Osteocyte (in vitro differentiated cells): ENCODE measurements at places on chromosomes 5 and 9. TPM values are rescaled to one million over a fixed set of nuclear protein-coding genes. Genes with fewer than 3 reads are reported as not detected.

The PRRT1B gene
- total RNA-seq: not detected in 2 replicates

DNA sequence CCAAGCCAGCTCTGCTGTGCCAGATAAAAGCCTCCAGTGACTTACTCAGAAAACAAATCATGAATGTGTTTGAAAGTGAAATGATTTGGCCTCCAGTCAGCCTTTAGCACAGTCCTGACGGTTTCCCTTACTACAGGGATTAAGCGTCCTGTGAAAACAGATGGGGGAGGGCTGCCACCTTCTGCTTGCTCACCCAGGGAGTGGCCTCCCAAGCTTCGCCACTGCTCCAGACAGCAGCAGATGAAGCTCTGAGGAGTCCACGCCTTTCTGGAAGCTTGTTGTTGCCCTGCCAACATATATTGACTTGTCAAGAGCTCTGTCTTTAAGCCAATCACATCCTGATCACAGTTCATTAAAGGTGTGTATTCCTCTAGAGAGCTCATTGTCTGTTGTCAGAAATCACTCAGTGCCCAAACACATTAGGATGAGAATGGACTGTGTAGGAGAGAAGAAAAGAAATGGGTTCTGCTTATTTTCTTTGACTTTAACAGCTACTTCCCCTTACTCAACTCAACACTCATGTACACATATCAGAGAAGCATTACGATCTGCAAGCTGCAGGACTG, 4.9 kb upstream of the FYB1 start:
- no peak for DNase-seq
- peaks cover 3% of the 10 kb centered on the region for H3K27me3 ChIP-seq
- no peak overlapping the region for H3K27ac ChIP-seq
- peaks cover 6% of the 10 kb centered on the region for H3K4me1 ChIP-seq
- no peaks in the 10 kb centered on the region for H3K36me3 ChIP-seq

The SOX30 gene
- not detected in 2 replicates for total RNA-seq

The BAAT gene
- 0.13 TPM in 1 of 2 replicates, not detected in the other for total RNA-seq

- H3K4me1 ChIP-seq: no peaks in the 10 kb centered on the region
- no peaks in the 10 kb centered on the region for H3K36me3 ChIP-seq
- no peak overlapping the region for H3K4me3 ChIP-seq
- H3K27ac ChIP-seq: no peak overlapping the region
Measured at GRCh38 chr9:126303488-126303887, 23.1 kb upstream of the MVB12B start.

DNA sequence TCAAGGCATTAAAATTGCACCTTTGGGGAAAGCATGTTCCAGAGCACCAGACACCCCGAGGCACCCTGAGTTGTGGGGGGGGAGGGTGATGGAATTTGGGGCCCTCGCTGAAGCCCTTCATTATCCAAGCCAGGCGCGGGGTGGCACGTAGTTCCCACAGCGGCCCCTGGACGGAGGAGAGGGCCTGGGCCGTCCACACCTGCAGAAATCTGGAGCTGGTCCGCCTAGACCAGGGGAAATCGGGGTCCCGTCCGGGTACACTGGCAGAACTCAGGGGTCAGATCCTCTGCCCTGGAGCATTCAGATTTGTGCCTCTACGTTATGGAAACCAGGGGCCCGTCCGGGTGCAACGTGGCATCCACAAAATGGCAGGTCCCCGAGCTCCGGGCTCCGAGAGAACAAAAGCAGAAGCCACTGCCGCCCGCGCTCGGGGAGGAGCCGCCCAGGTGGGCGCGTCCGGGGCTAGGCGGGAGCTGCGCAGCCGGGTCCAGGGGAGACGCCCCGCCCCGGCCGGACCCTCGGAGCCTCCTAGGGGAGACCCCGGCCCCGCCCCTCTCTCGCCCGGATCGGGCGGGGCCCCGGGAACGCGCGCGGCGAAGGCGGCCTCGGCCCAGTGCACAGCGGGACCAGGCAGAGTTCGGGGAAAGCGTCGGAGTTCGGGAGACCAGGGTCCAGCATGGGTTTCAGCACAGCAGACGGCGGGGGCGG, at the start of gene PLEKHG4B:
Gene PLEKHG4B (plus strand): TSS at position 613 of the 708 bp plus-strand sequence. CDS start 64 bp downstream, at position 677.
- peak within 1 kb of the TSS; percentile 69 for H3K4me3 ChIP-seq
- H3K4me1 ChIP-seq: peaks cover 19% of the 10 kb centered on the region
- DNase-seq: peak; percentile 80
- peaks cover 84% of the 10 kb centered on the region for H3K27me3 ChIP-seq

The TNC gene
- 75.1 and 81.8 TPM in 2 replicates for total RNA-seq

The SLC45A2 gene
- total RNA-seq: not detected in 2 replicates

The FBLL1 gene
- total RNA-seq: 3.8 and 4.6 TPM in 2 replicates

The SNCAIP gene
- total RNA-seq: 4.2 and 6.0 TPM in 2 replicates

The DNAH5 gene
- 0.21 and 0.37 TPM in 2 replicates for total RNA-seq

The SREK1 gene
- total RNA-seq: 66.8 and 71.2 TPM in 2 replicates

GRCh38 chr5:143562935-143563334, 159.4 kb upstream of the NR3C1 start:
- no peak overlapping the region for H3K4me3 ChIP-seq
- no peaks in the 10 kb centered on the region for H3K36me3 ChIP-seq
- H3K27me3 ChIP-seq: no peaks in the 10 kb centered on the region
- no peak for DNase-seq

DNA sequence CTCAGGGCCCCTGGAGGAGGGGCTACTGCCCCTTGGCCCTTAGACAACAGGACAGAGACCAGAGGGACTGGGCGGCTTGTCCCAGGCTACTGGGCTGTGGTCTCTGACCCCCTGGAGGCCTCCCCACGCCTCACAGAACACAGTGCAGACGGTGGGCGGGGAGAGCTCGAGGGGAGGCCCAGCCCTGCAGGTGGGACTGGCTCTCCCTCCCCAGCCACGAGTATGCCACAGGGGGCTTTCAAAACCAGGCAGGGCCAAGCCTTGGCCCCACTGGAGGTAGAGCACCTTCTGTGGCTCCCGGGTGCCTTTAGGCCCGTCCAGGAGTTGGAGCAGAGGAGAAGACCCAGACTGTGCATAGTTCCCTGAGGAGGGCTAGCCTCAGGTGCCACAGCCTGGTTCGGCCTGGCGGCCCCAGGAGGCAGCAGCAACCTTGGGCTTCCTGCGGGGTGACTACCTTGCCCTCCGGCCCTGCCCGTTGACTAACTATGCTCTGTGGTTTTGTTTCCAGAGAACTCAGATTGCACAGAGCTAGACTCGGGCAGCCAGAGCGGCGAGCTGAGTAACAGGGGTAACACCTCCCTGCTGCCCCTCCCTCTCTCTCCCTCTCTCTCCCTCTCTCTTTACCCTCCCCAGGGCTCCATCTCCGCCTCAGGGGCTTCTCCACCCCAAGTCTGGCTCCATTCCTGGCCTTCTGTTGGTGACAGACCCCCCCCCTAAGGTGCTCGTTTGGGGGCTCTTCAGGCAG, 15.5 kb downstream of the CARD19 start:
- no peaks in the 10 kb centered on the region for H3K27me3 ChIP-seq
- no peak for DNase-seq
- H3K4me1 ChIP-seq: peaks cover 5% of the 10 kb centered on the region
- H3K4me3 ChIP-seq: no peak overlapping the region
- H3K36me3 ChIP-seq: peaks cover 14% of the 10 kb centered on the region

GRCh38 chr5:171700318-171700912, 85.2 kb upstream of the SMIM23 start:
- H3K4me1 ChIP-seq: peaks cover 3% of the 10 kb centered on the region
- H3K4me3 ChIP-seq: no peak overlapping the region
- no peak overlapping the region for H3K27ac ChIP-seq
- peaks cover 19% of the 10 kb centered on the region for H3K27me3 ChIP-seq
- DNase-seq: no peak

GRCh38 chr9:33189331-33189791, 22.2 kb upstream of the B4GALT1 start:
- H3K4me1 ChIP-seq: peaks cover 38% of the 10 kb centered on the region
- no peaks in the 10 kb centered on the region for H3K36me3 ChIP-seq
- H3K27me3 ChIP-seq: no peaks in the 10 kb centered on the region
- no peak overlapping the region for H3K4me3 ChIP-seq
- no peak overlapping the region for H3K27ac ChIP-seq
- DNase-seq: no peak

GRCh38 chr5:67886761-67887160, 328.8 kb upstream of the PIK3R1 start:
- no peak overlapping the region for H3K27ac ChIP-seq
- H3K27me3 ChIP-seq: peaks cover 9% of the 10 kb centered on the region
- no peaks in the 10 kb centered on the region for H3K36me3 ChIP-seq
- H3K4me1 ChIP-seq: no peaks in the 10 kb centered on the region
- no peak for DNase-seq

DNA sequence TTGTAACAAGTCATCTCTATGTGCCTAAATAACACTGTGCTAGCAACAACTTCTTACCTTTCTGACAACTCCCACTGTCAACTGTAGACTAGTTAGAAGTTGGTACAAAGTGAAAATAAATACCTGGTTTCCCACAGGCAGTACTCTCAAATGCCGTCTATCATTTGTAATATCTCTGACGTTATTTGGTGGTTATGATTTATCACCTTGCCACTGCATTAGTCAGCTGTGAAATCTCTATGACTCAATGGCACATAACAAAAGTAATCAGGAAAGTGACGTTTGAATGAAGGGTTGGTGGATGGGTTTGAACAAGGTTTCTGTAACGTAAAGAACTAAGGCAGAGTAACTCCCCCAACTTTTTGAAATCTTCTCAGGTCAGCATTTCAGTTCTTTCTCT, 592.3 kb downstream of the MAT2B start:
- no peaks in the 10 kb centered on the region for H3K36me3 ChIP-seq
- no peaks in the 10 kb centered on the region for H3K4me1 ChIP-seq
- DNase-seq: no peak
- H3K27ac ChIP-seq: no peak overlapping the region

DNA sequence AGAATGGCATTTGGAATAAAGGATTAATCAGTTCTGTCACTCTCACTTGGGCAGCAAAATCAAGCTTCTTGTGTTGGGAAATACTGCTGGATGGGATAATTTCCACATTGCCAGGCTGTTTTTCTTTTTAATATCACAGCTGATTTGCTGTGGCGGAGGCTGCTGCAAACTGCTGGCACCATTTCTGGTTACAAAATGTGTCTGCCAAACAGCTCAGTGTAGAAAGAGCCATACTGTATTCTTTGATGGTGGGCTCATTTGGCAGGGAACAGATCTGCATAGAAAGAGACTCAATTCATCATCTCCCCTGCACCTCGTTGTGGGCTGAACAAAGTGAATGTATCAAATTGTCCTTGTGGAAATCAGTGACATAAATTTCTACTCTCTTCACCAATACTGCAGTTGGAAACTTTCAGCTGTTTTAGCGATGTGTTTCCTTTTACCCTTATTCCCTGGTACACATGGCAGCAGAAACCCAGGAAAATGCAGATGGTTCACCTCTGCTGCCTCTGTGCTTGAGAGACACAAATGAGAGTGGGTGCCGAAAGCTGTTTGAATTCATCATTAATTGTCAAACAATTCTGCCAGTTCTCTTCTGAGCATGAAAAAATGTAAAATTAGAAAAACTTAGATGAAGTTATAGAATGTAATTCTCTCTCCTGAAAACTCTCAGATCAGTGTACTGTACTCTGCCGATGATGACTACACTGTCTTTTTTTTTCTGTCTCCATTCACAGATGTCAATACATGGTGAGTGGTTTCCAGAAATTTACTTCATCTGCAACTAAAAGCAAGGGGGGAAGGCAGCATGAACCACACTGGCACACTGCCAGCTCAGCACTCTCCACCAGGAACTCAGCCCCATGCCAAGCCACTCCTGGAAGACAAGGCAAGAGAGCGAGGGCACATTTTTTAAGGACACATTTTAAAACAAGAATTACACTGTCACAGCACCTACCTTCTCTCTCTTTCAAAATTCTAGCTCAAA, 75.0 kb downstream of the HMHB1 start:
- H3K36me3 ChIP-seq: no peaks in the 10 kb centered on the region
- no peaks in the 10 kb centered on the region for H3K27me3 ChIP-seq
- peak overlapping the region; percentile 95 for H3K27ac ChIP-seq
- peaks cover 57% of the 10 kb centered on the region for H3K4me1 ChIP-seq
- peak overlapping the region; percentile 3 for H3K4me3 ChIP-seq

DNA sequence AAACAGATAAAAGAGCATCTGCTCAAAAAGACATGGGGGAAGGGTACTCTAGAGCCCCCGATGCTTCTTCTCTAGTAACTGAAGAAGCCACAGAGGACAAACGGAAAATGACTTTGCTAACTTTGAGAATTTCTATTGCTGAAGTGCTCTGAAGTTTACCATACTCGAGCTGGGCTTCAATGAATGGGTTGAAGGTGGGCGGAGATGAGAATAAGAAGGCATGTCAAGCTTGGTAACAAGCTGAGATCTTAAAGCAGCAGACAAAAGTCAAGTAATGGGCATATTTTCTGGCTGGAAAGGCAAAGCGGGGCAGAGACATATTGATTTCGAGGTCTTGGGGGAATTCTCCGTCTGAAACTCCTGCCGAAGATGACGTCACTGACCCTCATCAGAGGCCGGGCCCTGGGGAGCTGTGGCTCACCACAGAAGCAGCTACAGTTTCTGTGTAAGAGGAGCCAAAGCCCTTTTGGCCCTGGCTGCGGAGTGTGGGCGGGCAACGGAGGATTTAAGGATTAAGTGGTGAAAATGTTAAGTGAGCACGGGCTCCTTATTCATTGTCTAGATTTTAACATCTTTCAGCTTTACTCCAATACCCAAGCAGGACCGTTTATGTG, 115.8 kb upstream of the SLIT3 start:
- H3K27me3 ChIP-seq: peaks cover 2% of the 10 kb centered on the region
- H3K36me3 ChIP-seq: no peaks in the 10 kb centered on the region
- H3K4me3 ChIP-seq: no peak overlapping the region
- DNase-seq: no peak

- H3K27ac ChIP-seq: peak overlapping the region; percentile 95
- H3K27me3 ChIP-seq: no peaks in the 10 kb centered on the region
- no peak for DNase-seq
- H3K4me1 ChIP-seq: peaks cover 42% of the 10 kb centered on the region
- H3K36me3 ChIP-seq: peaks cover 10% of the 10 kb centered on the region
- peak overlapping the region; percentile 62 for H3K4me3 ChIP-seq
Measured at GRCh38 chr5:67058998-67059743, 137.4 kb downstream of the CD180 start.

- no peak for DNase-seq
- no peak overlapping the region for H3K27ac ChIP-seq
- H3K4me3 ChIP-seq: no peak overlapping the region
- no peaks in the 10 kb centered on the region for H3K36me3 ChIP-seq
- H3K4me1 ChIP-seq: peaks cover 23% of the 10 kb centered on the region
- no peaks in the 10 kb centered on the region for H3K27me3 ChIP-seq
Measured at GRCh38 chr9:21682381-21682780, 120.1 kb upstream of the MTAP start.

- DNase-seq: peak; percentile 77
- H3K36me3 ChIP-seq: no peaks in the 10 kb centered on the region
- H3K27ac ChIP-seq: no peak overlapping the region
- no peak overlapping the region for H3K4me3 ChIP-seq
Measured at GRCh38 chr9:126146254-126147145, 180.1 kb upstream of the MVB12B start.

- H3K4me1 ChIP-seq: no peaks in the 10 kb centered on the region
- H3K27ac ChIP-seq: no peak overlapping the region
- H3K4me3 ChIP-seq: no peak overlapping the region
- peaks cover 14% of the 10 kb centered on the region for H3K27me3 ChIP-seq
- no peak for DNase-seq
Measured at GRCh38 chr5:175557778-175558177, 79.4 kb downstream of the SFXN1 start.

The ROR2 gene
- total RNA-seq: 43.0 and 48.2 TPM in 2 replicates

The C1QTNF2 gene
- 0.16 and 0.19 TPM in 2 replicates for total RNA-seq
